Prostate gland (tissue), 2 donors: ENCODE measurements at places on chromosomes 2 and 18. TPM values are rescaled to one million over a fixed set of nuclear protein-coding genes. Genes with fewer than 3 reads are reported as not detected.
A peak's percentile ranks its signal among the peaks of the same experiment; 100 is the strongest.

DNA sequence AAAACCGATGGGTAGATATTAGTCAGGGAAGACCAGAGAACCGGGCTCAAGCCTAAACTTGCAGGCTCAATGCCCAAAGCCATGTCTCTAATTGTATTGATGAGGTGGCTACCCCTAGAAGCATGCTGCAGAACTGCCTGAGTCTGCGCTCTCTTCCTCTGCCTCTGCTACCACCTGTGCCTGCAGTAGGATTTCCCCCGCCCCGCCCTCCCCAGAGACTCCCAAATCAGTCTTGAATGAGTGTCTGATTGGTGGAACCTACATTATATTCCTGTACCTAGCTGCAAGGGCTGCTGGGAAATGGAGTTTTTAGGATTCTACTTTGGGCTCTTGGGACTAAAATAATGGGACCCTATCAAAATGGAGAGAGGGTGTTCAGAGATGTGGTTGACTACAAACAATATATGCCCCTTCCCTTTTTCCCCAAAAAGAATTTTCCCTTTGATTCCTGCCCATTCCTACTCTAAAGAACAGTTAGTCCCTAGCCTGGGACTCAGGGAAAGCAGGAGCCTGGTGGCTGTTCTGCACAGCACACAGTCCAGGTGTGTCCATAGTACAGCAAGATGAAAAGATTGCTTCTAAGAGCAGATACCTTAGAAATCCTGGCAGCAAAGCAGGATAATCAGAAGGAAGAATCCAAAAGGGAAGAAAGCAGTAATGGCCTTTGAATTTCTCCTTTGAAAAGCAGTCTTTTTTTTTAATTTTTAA is 12.5 kb downstream of the GRP start:
- H3K27ac ChIP-seq, result no peak overlapping the region
- H3K27me3 ChIP-seq, result no peaks in the 10 kb centered on the region
- no peak for DNase-seq
- H3K4me1 ChIP-seq, result no peaks in the 10 kb centered on the region
- H3K4me3 ChIP-seq, result no peak overlapping the region
- no peaks in the 10 kb centered on the region for H3K36me3 ChIP-seq

- H3K27me3 ChIP-seq, result no peaks in the 10 kb centered on the region
- no peak for DNase-seq
- no peak overlapping the region for H3K4me3 ChIP-seq
- peaks cover 17% of the 10 kb centered on the region for H3K4me1 ChIP-seq
These were observed 156.8 kb downstream of the THADA start for GRCh38 chr2:43438858-43439655.

DNA sequence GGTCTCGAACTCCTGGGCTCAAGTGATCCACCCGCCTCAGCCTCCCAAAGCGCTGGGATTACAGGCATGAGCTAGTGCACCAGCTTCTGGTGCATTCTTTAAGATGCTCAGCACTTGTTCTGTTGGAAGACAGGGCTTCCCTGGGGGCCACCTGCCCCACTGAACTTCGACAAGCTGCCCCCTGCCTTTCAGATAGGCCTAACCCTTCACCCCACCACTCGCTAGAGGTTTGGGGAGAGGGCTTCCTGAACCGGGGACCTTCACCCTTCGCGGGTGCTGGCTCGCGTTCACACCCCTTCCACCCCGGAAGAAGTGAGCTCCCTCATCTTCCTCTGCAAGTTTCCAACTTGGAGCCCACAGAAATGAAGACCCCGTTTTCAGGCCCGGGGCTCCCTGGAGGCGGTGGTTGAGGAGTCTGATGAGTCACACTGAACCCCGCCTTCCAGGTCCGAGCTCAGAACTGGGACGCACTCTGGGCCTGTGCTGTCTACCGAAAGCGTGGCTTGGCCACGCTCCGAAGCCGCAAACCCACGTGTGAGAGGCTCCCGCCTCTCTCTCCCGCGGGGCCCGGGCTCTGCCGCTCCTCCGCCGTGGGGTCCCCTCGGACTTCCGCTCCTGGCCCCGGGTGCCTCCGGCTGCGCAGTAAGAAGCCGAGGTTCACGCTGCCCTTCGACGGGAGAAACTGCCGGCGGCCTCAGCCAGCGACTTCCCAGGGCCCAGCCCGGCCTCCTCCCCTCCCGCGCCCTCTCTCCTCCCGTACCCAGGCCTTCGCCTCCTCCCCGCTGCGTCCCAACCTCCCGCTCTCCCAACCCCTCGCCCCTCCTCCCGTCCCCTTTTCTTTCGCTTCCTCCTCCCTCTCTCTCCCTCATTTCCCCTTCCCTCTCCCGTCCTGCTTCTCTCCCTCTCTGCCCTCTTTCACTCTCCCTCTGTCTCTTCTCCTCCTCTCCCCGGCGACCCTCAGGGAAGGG is 47.5 kb upstream of the SP3 start:
- no peaks in the 10 kb centered on the region for H3K36me3 ChIP-seq
- peak overlapping the region; percentile 85 for H3K27ac ChIP-seq
- H3K4me3 ChIP-seq, result peak overlapping the region; percentile 44
- no peaks in the 10 kb centered on the region for H3K27me3 ChIP-seq
- DNase-seq, result peak; percentile 62

The TTN gene
- total RNA-seq, result 10.3 TPM

The TCF23 gene
- not detected for total RNA-seq

The BCL2 gene
- 14.8 TPM for total RNA-seq

The KCNG3 gene
- total RNA-seq, result 0.27 TPM

The SP140 gene
- 0.51 TPM for total RNA-seq

The DSC3 gene
- total RNA-seq, result 13.5 TPM
